Activated CD4-positive, alpha-beta memory T cell treated with anti-CD3 and anti-CD28 coated beads for 36 hours (primary cell): ENCODE measurements at places on chromosomes 1 and 21.

- no peak within 1 kb of the TSS for H3K27ac ChIP-seq
- H3K4me1 ChIP-seq = peaks cover 13% of the 10 kb centered on the region
- H3K27me3 ChIP-seq = peaks cover 14% of the 10 kb centered on the region
- no peaks in the 10 kb centered on the region for H3K36me3 ChIP-seq
- no peak for DNase-seq
Observed at GRCh38 chr1:186828611-186829454, at the start of gene PLA2G4A. TSS of gene PLA2G4A (plus strand) at chr1:186828949. CDS start at chr1:186854355, 25,406 bp downstream.

- H3K4me3 ChIP-seq = no peak overlapping the region
- DNase-seq = no peak
- H3K36me3 ChIP-seq = no peaks in the 10 kb centered on the region
- peaks cover 3% of the 10 kb centered on the region for H3K4me1 ChIP-seq
Observed at GRCh38 chr1:184486761-184487445, 100.1 kb downstream of the C1orf21 start.

DNA sequence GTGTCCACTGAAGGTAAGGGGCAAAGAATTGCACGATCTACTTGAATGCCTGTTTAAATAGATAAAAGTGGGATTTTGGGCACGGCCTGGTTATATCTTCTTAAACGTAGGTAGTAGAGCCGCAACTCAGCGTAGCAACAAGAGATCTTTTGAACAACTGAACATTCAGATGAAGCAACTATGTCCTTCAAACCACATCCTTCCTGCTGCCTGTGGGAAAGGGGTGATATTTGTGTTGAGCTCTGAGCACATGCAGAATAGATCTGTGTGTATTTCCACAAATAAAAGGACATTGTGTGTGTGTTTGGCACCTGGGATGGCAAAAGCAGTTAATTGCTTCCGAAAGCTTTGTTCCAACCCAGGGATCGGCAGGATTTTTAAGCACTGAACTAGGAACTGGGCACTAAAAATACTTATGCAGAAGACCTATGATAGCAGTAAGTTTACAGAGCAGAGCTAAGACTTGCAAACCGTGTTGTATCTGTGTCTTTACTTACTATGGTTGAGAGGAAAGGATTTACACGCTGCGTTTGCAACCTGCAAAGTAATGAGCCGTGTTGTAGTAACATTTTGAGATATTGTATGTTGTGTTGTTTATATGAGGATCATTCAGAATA, 333.4 kb downstream of the CHRM3 start:
- peak overlapping the region; percentile 98 for H3K27ac ChIP-seq
- H3K4me3 ChIP-seq = peak overlapping the region; percentile 88
- H3K27me3 ChIP-seq = no peaks in the 10 kb centered on the region
- no peaks in the 10 kb centered on the region for H3K36me3 ChIP-seq

DNA sequence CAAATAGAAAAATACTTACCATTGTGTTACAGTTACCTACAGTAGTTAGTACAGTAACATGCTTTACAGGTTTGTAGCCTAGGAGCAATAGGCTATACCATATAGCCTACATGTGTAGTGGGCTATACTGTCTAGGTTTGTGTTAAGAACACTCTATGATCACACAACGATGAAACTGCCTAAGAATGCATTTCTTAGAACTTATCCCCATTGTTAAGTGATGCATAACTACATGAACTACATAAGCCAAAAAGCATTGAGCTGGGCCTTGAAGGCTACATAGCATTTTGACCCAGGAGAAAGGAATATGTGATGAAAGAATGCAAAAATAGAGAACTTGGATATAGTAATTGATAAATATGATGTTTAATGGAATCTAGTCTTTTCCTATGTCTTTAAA, 46.4 kb upstream of the JUN start:
- no peaks in the 10 kb centered on the region for H3K4me1 ChIP-seq
- no peak overlapping the region for H3K4me3 ChIP-seq
- no peak for DNase-seq

DNA sequence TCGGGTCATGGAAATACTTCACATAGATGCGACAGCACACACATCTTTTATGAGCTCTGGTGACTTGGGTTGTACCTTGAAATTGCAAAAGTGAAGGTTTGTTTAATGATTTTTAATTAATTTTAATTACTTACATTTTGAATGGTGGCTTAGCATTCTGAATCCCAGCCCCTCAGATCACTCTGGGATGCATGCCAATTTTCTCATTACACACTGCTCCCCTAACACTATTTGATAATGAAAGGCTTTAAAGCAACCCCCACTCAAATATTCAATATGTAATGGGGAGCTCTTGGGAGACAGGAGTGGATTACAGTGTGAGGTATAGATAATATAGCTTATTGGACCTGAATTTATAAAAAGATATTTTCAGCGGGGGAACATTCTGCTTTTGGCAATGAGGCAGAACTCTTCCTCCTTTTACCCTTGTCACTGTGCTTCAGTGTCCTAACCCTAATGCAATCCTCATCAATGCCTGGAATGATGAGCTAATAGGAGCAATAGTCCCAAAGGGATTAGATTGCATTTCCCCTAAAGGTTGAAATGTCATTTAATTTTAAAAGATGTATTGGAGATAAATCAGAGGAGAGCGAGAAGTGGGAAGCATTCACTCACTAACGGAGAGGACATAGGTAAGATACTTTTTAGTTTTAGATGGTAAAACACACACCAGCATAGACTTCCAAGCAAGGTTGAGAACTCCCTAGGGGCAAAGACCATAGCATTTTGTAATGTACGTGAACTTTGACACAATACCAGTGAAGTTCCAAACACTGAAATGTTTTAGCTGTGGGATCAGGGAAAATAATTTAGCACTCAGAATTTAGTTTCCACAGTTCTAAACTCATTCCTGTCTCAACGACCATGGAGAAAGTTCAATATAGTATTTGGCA, 384.1 kb upstream of the PLXNA2 start:
- no peak overlapping the region for H3K4me3 ChIP-seq
- no peak for DNase-seq
- peaks cover 1% of the 10 kb centered on the region for H3K27me3 ChIP-seq
- H3K27ac ChIP-seq = no peak overlapping the region
- no peaks in the 10 kb centered on the region for H3K4me1 ChIP-seq
- H3K36me3 ChIP-seq = no peaks in the 10 kb centered on the region

- H3K4me3 ChIP-seq = no peak overlapping the region
- H3K27me3 ChIP-seq = peaks cover 9% of the 10 kb centered on the region
- no peak overlapping the region for H3K27ac ChIP-seq
- no peaks in the 10 kb centered on the region for H3K36me3 ChIP-seq
- DNase-seq = no peak
Observed at GRCh38 chr1:59126366-59126765, 170.5 kb upstream of the FGGY start.

DNA sequence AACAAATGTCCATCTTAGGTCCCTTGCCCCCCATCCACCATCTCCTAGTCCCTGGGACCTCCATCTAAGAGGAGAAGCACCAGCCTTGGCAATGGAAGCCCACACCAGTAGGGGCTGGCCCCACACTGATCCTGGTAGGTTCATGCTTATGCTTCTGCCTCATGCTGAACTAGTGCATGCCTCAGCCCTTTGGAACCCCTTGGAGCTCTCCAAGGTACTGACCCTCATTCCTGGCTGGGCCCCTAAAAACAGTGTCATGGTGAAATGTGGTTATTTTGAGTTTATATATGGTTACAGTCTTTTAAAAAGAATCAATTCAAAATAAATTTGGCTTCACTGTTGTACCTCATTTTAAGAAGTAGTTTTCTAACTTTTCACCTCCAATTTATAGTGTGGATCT, 108.3 kb downstream of the HIVEP3 start:
- peaks cover 64% of the 10 kb centered on the region for H3K4me1 ChIP-seq
- no peak overlapping the region for H3K4me3 ChIP-seq
- no peaks in the 10 kb centered on the region for H3K36me3 ChIP-seq
- peak; percentile 73 for DNase-seq
- H3K27me3 ChIP-seq = no peaks in the 10 kb centered on the region

GRCh38 chr21:45873418-45873817, 108.2 kb upstream of the COL6A1 start:
- H3K4me3 ChIP-seq = no peak overlapping the region
- H3K27ac ChIP-seq = no peak overlapping the region
- peaks cover 2% of the 10 kb centered on the region for H3K27me3 ChIP-seq
- H3K36me3 ChIP-seq = no peaks in the 10 kb centered on the region
- DNase-seq = no peak
- H3K4me1 ChIP-seq = no peaks in the 10 kb centered on the region

GRCh38 chr1:147834181-147834580, 68.4 kb upstream of the GJA8 start:
- no peaks in the 10 kb centered on the region for H3K36me3 ChIP-seq
- no peaks in the 10 kb centered on the region for H3K4me1 ChIP-seq
- no peak for DNase-seq

DNA sequence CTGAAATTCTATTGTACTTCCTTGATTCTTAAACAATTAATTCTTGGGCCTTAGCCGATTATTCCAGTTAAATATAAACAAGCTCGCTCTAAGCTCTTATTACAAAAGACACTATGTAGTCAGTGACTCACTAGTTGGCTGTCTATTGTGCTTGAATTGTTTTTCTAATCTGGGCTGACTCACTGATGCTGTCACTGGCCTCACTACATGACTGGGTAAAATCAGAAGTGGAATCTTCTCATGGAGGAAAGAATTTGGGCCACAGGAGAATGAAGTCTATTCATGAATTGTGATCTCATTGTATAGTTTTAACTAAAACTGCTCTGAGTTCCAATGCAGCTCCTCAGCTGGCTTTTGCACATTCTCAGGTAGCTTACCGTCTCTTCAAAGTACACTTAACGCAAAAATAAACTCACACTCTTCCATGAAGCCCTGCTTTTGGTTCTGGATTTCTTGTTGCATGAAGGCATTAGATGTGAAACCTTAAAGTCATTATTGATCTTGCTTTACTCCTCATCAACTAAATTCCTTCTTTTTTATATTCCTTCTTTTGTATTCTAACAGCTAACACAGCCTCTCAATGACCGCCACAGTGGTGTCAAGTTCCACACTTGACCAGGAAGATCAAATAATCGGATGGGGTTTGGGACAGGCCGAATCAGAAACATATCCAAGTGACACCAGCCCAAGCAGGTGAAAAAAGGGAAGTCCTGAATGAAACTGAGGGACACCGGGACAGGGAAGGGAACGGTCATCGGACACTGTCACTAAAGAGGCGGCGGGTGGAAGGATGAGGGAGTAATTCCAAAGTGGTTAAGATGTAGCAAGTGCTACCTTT, 80.9 kb upstream of the LBR start:
- peaks cover 6% of the 10 kb centered on the region for H3K4me1 ChIP-seq
- H3K27me3 ChIP-seq = peaks cover 4% of the 10 kb centered on the region
- no peak for DNase-seq
- H3K4me3 ChIP-seq = no peak overlapping the region

- peaks cover 2% of the 10 kb centered on the region for H3K27me3 ChIP-seq
- no peak overlapping the region for H3K27ac ChIP-seq
- H3K4me1 ChIP-seq = no peaks in the 10 kb centered on the region
- DNase-seq = no peak
Observed at GRCh38 chr1:15314328-15315281, 67.6 kb downstream of the FHAD1 start.

- no peak overlapping the region for H3K27ac ChIP-seq
- no peak for DNase-seq
- H3K27me3 ChIP-seq = no peaks in the 10 kb centered on the region
- no peaks in the 10 kb centered on the region for H3K36me3 ChIP-seq
- H3K4me1 ChIP-seq = no peaks in the 10 kb centered on the region
Observed at GRCh38 chr1:85607126-85607920, 26.8 kb downstream of the CCN1 start.

DNA sequence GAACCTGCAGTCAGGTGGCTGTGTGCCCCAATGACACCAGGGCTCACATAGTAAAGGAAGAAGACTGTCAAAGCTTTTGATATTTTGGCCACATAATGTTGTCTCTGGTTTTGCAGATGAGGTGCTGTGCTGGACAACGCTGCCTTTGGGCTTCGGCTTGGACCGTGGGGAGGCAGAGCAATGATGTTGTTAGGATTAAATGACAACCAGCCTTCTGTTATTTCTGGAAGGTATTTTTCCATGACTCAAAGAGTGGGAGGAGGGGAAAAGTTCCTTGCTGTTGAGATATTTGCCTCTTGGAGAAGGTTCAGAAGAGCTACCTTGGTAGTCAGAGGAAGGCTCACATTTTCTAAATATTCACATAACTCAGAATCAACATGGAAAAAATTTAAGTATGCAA, 187.3 kb upstream of the GALNT2 start:
- H3K36me3 ChIP-seq = no peaks in the 10 kb centered on the region
- no peak overlapping the region for H3K27ac ChIP-seq
- H3K27me3 ChIP-seq = peaks cover 16% of the 10 kb centered on the region
- H3K4me3 ChIP-seq = no peak overlapping the region
- DNase-seq = no peak

DNA sequence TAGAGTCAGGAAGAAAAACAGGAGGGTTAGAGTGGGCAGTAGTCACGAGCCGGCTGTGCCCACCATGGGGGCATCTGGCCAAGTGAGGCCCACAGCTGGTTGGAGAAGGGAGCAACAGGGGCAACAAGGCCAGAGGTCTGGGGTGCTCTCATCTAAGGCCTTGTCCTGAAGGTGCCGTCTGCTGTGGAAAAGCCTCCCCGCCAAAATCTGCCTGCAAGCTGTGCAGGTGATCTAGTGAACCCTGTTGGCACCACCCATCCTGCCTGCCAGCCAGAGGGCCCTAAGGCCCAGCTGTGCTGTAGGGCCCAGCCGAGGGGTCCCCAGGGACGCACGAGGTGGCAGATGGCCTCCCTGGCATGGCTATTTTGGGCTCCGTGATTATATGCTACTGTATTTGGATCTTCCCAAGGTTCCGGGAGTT, 51.3 kb downstream of the LGR6 start:
- no peaks in the 10 kb centered on the region for H3K36me3 ChIP-seq
- no peaks in the 10 kb centered on the region for H3K27me3 ChIP-seq
- H3K4me3 ChIP-seq = no peak overlapping the region

- H3K36me3 ChIP-seq = no peaks in the 10 kb centered on the region
- H3K4me3 ChIP-seq = no peak overlapping the region
- H3K27me3 ChIP-seq = peaks cover 23% of the 10 kb centered on the region
Observed at GRCh38 chr1:6918925-6919511, 133.8 kb downstream of the CAMTA1 start.

GRCh38 chr1:93651695-93652094, 29.9 kb downstream of the BCAR3 start:
- no peaks in the 10 kb centered on the region for H3K36me3 ChIP-seq
- peaks cover 4% of the 10 kb centered on the region for H3K4me1 ChIP-seq
- H3K27me3 ChIP-seq = no peaks in the 10 kb centered on the region
- no peak overlapping the region for H3K27ac ChIP-seq
- DNase-seq = no peak

GRCh38 chr1:62209931-62210595, 15.4 kb downstream of the L1TD1 start:
- peaks cover 4% of the 10 kb centered on the region for H3K36me3 ChIP-seq
- H3K27ac ChIP-seq = no peak overlapping the region
- H3K4me3 ChIP-seq = no peak overlapping the region
- DNase-seq = no peak
- H3K27me3 ChIP-seq = peaks cover 3% of the 10 kb centered on the region

- H3K4me3 ChIP-seq = no peak overlapping the region
- H3K4me1 ChIP-seq = no peaks in the 10 kb centered on the region
- H3K36me3 ChIP-seq = no peaks in the 10 kb centered on the region
- no peaks in the 10 kb centered on the region for H3K27me3 ChIP-seq
- no peak overlapping the region for H3K27ac ChIP-seq
- no peak for DNase-seq
Observed at GRCh38 chr1:217311766-217312165, 319.1 kb downstream of the GPATCH2 start.
